ENCODE measurements at places on chromosomes 12 and 14.
A peak's percentile ranks its signal among the peaks of the same experiment; 100 is the strongest.

- DNase-seq = no peak
Measured at GRCh38 chr12:6358881-6359280, 16.5 kb downstream of the SCNN1A start.

DNA sequence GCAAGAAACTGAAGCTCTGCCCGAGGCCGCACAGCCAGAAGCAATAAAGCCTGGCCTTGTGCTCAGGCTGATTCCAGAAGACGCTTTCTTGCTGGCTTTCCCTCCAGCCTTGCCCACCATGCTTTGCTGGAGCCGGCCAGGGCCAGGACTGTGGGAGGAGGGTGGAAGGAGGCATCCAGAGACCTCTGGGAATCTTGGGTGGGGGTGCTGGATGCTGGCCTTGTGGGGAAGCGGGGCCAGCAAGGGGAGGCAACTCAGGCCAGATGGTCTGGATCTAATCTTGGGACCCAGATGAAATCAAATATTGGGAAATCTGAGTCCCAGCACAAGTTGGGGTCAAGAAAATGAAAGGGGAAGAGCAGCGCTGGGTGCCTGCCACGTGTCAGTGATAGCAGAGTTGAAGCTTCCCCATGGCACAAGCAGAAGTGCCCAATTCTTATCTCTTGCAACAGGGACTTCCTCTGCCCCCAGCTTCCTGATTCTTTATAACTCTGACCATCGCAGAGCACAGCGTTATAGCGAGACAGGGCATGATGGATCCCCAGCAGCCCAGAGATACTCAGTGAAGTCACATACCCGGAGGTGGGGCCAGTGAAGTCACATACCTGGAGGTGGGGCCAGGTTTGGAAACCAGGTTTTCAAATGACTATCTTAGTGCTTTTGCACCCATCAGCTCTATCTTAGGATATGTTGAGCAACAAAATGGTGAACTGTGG lies 6.4 kb upstream of the RABGGTA start:
- no peak for DNase-seq

DNA sequence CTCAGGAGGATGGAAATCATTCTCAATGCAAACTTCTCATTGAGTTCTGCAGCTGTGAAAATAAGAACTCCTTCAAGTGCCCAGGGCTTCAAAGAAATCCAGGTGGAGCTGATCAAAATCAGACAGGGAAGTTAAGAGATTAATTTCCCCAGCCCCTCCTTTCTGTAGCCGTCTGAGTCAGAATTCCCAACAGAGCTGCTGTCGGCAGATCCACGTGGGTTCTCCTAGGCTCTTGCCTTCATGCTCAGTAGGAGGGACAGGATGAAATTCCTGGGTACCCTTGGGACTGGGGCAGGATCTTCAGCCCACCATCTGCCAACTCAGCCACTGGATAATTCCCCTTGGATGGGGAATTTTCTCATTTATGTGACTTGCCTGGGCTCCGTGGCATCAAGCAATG lies 13.3 kb downstream of the TGFB3 start:
- DNase-seq = no peak

DNA sequence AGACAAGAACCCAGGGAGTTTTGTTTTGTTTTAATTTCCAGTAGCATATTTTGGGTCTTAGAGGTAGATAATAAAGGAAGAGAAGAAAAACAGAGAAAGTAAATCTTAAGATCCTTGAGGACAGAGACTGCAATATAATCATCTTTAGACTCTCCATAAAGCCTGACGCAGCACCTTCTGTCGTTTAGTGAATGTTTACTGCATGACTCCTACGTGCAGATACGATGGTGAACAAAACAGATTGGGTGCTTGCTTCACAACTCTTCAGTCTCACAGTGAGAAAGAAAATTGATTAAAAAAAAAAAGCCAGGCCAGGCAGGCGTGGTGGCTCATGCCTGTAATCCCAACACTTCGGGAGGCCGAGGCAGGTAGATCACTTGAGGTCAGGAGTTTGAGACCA lies 86.9 kb downstream of the STON2 start:
- DNase-seq = no peak

- no peak for DNase-seq
Measured at GRCh38 chr12:2643576-2644135, 151.1 kb upstream of the FKBP4 start.

- no peak for DNase-seq
Measured at GRCh38 chr12:53968214-53969127, 4.5 kb upstream of the HOXC11 start.

- DNase-seq = no peak
Measured at GRCh38 chr12:46452061-46452615, 79.6 kb upstream of the SLC38A2 start.

DNA sequence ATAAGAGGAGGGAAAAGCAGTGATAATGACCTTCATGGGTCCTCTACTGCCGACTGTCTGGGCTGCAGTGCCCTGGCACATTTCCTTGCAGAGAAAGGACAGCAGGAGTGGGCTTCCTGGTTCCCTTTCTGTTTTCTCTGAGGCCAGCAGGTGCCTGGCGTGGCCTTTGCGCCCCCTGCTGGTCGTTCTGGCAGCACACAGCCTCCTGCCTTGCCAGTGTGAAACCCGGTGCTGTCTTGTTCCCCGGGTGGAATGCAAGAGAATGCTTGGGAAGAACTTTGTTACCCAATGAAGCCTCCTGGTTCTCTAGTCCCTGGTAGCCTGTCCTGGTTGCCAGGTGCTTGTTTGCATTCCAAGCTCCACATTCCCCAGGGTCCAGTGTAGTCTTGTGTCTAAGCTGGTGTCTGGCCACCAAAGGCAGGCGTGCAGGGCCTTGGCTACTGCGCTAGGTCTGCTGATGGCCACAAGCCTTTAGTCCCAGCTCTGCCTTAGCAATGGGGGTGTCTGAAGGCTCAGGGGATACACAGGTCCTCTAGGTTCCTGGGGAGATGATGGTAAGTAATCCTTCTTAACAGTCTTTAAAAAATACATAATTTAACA lies 1392.4 kb upstream of the TMEM132C start:
- peak; percentile 18 for DNase-seq

DNA sequence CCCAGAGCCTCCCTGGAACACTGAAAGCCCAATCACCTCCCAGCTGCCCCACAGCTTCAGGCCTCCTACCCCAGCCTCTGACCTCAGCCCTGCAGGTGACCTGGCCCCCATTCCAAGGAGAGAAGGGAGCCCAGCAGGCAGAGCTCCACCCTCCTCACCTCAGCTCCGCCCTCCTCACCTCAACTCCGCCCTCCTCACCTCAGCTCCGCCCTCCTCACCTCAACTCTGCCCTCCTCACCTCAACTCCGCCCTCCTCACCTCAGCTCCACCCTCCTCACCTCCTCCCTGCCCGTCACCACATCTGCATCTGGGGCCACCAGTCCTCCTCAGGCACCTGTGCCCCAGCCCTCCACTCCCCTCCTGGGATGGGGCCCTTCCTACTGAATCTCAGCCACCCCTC lies 112.2 kb upstream of the SFSWAP start:
- DNase-seq = no peak

DNA sequence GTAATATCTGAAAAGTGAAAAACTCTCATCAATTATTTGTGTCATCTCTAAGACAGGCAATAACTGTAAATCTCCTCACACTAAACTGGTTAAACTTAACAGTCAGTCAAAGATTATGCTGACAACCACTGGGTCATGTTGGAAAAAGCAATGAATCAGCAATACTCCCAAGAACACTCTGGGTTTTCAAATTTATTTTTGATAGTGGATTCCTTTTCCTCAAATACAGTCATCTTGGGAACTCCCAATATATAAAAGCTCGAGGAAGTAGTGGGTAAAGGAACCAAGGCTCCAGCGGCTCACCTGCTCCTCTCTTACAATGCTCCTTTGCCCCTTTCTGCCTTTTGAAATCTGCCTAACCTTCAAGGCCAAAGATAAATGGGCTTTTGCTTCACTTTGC lies 70.0 kb downstream of the ARMH4 start:
- no peak for DNase-seq

GRCh38 chr14:102145395-102145794 lies 5.7 kb downstream of the WDR20 start:
- no peak for DNase-seq

DNA sequence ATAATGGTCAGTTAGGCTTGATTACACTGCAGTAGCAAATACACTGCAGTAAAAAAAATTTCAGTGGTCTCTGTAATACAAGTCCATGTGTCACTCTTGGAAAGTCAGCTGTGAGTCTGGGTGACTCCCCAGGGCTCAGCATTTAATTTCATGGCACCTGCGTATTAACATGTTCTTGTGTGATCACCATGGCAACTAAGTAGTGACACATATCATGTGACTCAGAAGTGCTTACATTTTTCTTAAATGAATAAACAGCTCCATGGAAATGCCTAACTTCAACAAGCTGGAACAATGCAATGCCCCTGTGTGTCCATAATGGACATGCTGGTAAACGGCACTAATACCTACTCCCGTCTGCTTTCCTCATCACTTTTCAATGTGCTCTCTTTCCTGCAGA lies 88.5 kb upstream of the ANO4 start:
- DNase-seq = no peak

DNA sequence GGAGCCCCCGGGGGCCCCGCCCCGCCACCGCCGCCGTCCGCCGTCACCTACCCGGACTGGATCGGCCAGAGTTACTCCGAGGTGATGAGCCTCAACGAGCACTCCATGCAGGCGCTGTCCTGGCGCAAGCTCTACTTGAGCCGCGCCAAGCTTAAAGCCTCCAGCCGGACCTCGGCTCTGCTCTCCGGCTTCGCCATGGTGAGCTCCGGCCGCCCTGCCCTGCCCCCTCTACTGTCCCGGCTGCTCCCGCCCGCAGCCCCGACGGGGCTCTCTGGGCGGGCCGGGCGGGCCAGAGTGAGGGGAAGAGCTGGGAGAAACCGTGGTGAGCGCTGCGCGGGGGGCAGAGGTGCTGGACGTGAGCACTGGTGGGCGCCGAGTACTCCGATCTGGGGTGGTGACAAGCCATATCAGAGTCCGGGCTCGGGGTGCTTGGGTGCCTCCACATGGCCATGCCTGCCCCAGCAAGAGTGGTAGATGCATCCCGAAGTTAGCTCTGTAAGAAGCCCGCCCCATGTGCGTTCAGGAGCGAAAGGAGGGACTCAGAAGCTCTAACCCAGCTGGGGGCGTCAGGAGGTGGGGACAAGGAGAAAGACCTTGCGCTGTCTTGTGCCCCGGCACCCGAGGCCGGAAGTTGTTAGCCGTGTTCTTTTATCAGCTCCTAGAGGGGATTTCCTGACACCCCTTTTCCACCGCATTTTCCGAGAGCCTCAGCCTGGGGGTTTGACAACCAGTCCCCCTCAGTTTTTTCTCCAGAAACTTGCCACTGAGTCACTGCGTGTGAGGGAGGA lies 717 bp downstream of the ORAI1 start:
- DNase-seq = peak; percentile 86

GRCh38 chr14:30283822-30284446 lies 275.0 kb upstream of the G2E3 start:
- DNase-seq = no peak

DNA sequence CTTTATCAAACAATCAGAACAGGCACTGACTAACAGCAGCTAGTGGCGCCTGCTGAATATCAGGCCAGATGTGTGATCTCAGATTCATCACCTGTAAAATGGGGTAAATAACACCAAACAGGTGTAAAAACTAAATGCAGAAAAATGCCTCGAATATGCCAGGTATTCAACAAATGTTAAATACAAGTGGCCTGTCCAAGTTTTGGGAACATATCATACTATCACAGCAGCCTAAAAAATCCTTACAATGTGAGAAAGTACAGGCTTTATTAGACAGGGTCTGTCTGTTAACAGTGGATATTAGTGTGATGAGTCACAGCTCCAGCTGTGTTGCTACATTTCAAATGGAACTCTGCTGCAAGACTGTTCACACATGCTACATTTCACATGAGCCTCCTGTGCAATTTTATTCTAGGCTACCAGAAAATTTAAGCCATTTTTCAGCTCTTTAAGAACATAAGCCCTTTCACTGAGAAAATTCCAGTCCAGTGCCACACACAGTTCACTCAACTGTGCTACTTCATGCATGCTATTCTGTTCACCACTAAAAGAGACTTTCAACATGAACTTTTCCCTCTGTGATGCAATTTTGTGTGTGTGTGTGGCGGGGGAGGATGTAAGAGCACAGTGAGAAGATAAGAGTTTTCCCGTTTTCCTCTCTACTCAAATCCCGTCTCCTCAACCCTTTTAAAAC lies 56.7 kb downstream of the MSRB3 start:
- no peak for DNase-seq

Data from stimulated activated CD8-positive, alpha-beta memory T cell treated with anti-CD3 and anti-CD28 coated beads, Interleukin-15, amount 100 ng/mL, for 48 hours (primary cell).